Retina (tissue), 1 donor: ENCODE measurements at places on chromosomes 2 and 18.
A peak's percentile ranks its signal among the peaks of the same experiment; 100 is the strongest.

DNA sequence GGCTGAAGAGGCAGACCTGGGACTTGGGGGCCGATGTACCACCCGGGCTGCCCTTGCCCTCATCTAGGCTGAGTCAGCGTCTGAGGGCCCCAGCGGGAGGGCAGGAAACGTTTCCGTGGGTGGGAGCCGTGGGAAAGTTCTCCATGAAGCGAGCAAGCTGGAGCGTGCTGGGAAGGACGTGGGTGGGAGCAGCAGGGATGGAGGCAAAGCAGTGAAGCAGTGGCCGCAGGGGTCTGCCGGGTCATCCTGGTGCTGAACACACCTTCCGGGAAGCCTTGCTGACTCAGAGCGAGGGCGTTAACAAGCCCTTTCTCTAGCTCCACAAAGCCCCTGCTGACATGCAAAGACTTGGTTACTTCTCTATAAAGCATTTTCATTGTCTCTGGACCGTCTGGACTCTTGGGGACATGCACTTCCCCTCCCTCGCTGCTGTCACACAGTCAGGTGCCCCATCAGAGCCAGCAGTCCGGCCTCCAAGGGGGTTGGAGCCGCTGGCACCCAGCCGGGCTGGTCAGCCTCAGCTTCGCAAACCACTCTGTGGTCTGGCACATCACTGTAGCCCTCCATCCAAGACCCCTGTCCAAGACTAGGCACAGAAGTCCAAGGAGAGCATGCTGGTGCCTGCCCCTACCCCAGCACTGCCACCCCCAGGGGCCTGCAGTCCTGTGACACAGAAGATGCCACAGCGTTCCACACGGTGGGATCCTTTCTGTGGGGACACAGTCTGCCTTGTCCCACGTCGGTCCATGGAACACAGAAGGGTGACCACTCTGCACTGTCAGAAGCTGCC is 115.1 kb upstream of the GPC1 start:
- DNase-seq = peak; percentile 38

GRCh38 chr2:17892770-17893534 is 14.5 kb downstream of the KCNS3 start:
- DNase-seq = no peak

- no peak for DNase-seq
These were observed 189.6 kb upstream of the GATA6 start for GRCh38 chr18:21979759-21980158.

DNA sequence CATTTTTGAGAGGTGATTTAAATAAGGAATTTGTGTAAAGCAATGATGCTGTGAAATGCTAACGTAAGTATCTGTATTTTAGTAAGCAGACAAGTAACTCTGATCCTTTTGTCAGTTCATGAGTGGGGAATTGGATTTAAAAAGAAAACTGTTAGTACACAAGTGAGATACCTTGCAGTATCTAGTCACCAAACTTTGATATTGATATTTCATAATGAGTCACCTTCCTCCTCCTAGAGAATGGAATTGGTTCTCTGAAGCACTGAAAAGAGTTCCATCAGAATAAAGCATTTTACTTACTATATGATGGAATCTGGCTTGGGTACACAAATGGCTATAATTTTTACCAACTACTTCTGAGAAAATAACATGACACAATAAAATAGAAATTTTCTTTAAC is 232.2 kb downstream of the ZNF804A start:
- no peak for DNase-seq

GRCh38 chr18:35588995-35589394 is 7.5 kb downstream of the GALNT1 start:
- no peak for DNase-seq

DNA sequence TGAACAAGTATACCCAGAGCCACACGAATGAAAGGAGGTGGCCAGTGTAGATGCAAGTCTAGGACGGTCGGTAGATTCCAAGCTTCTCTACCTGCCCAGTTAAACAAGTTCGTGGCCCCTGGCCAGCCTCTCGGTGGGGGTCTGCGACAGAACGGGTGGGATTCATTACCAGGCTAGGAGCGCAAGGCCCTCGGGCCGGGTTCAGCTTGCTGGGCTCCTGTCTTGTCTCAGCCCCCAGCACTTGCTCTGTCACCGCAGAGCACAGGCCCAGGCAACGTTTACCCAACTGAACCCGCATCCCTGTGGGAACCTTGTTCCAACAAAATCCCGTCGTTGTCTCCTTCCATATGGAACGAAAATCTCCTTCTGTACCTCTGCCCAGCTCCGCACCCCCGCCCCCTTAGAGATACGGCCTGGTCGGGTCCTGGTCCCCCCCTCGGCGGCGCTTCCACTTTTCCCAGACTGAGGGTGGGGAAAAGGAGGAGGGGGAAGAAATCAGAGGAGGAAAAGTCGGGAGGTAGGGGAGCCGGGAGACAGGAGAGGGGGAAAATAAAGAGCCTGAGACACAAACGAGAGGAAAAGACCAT is 1.9 kb upstream of the EMX1 start:
- DNase-seq = peak; percentile 60

- peak; percentile 77 for DNase-seq
These were observed 3.5 kb downstream of the ADCYAP1 start for GRCh38 chr18:907885-908757.

DNA sequence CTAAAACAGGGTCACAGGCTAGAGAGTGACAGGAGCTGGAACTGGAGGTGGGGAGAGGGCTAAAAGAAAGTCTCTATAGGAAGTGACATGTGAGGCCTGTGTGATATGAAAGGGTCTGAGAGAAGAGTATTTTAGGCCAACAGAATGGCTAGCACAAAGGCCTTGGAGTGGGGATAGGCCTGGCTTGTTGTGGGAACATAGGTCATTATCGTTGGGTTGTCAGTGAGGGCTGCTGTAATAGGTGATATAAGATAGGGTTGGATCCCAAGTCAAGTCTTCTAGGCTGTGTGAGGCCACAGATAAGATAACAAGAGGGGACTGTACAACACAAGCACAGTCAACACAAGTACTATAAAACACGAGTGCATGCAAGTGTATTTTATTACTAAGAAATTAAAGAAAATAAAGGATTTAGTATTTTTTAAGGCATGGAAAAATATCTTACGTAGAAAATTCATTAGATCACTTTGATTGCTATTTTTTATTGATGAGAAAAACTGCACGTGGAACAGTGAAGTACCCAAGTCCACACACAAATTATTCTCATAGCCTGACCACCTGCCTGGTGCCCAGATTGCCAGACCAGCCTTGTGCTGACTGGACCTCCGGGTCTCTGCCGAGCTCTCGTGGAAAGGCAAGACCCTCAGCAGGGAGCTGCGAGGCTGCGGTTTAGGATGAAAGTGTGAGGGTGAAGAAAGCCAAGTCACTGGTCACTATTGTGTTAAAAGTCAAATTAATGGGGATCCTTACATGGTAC is 14.1 kb downstream of the LTBP1 start:
- DNase-seq = no peak

DNA sequence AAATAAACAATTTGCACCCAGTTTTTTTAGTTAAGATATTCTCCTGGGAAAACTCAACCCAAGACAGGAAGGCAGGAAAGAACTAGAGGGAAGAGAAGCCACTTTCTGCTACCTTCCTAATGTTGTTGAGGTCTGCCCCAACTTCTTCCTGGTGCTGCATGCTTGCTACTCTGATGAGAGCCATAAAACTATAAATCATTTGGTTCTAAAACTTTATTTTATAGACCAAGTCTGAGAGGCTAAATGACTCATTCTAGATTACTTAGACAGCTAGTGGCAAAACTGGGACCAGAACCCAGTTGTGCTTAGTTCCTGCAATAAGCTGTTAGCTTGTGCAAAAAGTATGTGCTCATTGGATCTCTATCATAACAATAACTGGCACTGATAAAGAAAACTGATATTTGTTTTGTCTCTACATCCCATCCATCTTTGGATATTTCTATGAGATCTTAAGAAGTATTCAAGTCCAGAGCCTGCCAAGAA is 344.9 kb upstream of the SLC14A2 start:
- no peak for DNase-seq

DNA sequence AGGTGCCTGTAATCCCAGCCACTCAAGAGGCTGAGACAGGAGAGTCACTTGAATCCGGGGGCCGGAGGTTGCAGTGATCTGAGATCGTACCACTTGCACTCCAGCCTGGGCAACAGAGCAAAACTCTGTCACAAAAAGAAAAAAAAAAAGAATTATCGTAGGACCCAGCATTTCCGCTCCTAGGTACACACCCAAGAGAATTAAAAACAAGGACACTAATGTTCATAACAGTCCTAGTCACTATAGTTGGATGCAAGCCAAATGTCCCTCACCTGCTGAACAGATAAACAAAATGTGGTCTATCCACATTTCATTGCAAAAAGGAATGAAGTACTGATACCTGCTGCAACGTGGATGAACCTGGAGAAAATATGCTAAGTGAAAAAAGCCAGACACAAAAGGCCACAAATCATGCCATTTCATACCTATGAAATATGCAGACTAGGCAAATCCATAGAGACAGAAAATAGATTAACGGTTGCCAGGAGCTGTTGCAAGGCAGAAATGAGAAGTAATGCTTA is 21.2 kb downstream of the ADRA2B start:
- DNase-seq = no peak

- no peak for DNase-seq
These were observed 15.0 kb upstream of the IL1A start for GRCh38 chr2:112798979-112799975.

DNA sequence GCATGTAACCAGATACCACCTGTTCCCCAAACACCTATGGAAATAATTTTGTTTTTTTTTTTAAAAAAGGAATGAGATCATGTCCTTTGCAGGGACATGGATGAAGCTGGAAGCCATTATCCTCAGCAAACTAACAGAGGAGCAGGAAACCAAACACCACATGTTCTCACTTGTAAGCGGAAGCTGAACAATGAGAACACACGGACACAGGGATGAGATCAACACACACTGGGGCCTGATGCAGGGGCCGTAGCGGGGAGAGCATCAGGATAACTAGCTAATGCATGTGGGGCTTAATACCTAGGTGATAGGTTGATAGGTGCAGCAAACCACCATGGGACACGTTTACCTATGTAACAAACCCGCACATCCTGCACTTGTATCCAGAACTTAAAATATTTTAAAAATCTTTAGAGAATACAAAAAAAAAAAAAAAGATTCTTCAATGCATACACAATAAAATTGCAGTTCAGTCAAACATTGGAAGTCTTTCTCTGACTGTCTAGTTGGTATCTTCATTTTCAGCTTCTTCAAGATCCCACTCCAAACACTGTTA is 11.6 kb upstream of the CASP10 start:
- no peak for DNase-seq

DNA sequence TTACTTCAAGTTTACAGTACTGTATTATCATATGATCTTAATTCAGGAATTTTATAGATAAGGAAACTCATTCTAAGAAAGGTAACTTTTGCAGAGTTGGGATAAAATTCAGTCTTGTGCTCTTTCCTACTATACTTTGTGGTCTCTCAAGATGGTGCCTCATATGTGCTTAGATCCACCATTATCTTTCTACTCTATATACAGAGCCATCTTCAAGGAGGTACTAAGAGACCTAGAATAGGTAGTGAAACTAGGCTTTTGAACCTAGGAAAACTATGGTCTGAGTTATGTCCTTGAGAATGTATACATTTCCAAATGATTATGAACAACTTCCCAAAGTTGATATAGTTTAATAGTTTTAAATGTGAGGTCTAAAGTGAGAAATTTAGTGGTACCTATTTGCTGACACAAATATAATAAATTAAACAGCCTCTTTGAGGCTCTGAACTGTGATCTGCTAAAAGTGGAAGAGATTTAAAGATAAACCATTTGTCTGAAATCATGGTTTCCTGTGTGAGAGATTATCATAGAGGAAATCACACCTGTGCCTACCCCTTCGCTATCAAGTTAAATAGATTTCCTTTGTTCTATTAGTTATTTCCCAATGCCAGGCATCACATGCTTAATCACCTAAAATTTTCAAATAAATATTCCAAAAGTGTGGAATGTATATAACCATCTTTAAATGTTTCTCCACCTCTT is 27.2 kb downstream of the ACAA2 start:
- DNase-seq = no peak

DNA sequence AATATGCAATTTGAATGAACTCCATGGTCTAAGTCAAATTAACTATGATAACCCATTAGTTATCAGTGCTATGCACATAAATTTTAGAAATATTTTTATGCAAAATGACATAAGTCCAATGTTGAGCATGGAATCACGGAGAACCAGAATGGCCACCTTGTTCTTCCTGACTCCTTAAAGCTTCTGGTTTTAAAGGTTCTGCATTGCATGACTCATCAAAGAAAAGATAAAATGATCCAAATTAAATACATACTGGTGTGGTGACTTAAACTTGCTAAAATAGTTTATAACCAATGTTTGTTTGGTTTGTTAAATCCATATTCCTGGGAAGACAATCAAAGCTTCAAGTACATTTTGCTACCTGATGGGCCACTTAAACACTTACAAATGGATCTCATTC is 1146.9 kb upstream of the NRXN1 start:
- no peak for DNase-seq

- no peak for DNase-seq
These were observed 68.2 kb upstream of the CAB39 start for GRCh38 chr2:230644356-230644935.

DNA sequence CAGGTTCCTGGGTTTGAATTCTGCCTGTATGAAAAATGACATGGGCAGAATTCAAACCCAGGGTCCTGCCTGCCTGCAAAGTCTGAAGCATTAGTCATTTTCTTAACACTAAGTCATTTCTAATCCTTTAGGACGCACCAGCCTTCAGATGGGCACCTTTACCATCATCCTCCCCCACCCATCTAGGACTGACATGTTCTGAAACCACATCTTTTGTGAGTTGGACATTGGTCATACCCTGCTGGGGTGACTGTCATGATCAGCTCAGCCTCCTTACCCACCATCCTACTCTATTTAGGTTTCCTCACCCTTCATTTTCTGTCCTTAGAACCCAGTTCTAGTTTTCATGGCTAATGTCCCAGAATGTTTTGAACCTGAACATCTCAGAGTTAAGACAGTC is 104.9 kb downstream of the TRIB2 start:
- DNase-seq = no peak

GRCh38 chr18:41828137-41828536 is 126.9 kb upstream of the PIK3C3 start:
- DNase-seq = no peak

DNA sequence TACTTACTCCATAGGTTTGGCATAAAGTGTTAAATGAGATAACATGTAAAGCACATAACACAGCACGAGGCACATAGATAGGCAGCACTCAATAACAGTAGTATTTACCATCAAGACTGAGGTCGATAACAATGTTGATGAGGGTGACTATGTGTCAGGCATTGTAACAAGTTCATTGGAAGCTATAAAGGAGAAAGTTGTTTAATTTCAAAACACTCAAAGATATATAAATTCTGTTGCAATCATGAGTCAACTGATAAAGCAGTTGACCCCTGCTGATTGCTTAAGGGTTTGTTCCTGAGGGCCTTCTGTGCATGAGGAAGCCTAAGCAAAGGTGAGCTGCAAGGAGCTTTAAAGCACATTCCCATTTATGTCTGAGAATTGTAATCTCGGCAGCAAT is 760.5 kb downstream of the SATB2 start:
- DNase-seq = no peak

DNA sequence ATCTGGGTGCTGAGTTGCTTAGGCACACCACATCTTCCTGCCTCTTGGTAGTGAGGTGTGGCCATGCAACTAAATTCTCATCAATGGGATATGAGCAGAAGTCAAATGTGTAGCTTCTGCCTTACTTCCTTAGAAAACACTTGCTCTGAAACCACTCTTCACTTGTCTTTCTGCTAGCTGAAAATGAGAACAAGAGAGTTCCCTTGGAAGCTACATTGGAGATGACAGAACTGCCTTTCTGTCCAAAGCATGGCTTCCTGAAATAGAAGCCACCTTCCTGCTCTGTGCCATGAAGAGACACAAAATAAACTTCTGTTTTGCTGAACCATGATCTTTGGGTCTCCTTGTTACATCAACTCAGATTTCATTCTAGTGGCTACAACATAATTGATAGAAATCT is 659.9 kb downstream of the IRS1 start:
- DNase-seq = no peak

GRCh38 chr2:44801289-44801840 is 140.1 kb upstream of the SIX3 start:
- DNase-seq = peak; percentile 77
